ENCODE measurements at places on chromosomes 1 and 21.

GRCh38 chr1:221157026-221157761 is 278.0 kb downstream of the HLX start:
- DNase-seq: no peak

GRCh38 chr1:224406216-224406615 is 28.4 kb downstream of the WDR26 start:
- no peak for DNase-seq

GRCh38 chr1:185816460-185816859 is 82.3 kb downstream of the HMCN1 start:
- DNase-seq: no peak

DNA sequence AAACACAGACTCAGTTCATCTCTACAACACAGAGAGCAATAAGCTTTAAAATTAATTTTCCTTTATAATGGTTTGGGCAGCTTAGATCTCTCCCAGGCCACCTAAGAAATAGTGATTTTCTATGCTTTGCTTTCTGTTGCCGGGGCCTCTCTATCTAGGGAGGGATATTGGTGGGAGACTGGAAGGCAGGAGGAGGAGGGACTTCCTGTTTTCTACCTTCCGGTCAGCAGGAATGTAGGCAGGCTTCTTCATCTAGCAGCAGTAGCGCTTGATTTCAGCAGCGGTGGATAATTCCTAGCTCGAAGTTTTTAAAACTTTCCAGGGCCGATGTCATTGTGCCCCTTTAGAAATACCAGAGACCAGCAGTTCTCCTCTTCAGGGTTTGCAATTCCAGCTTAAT is 5.1 kb upstream of the DESI2 start:
- DNase-seq: no peak

GRCh38 chr1:32600034-32600433 is 50.3 kb downstream of the ZBTB8OS start:
- no peak for DNase-seq

DNA sequence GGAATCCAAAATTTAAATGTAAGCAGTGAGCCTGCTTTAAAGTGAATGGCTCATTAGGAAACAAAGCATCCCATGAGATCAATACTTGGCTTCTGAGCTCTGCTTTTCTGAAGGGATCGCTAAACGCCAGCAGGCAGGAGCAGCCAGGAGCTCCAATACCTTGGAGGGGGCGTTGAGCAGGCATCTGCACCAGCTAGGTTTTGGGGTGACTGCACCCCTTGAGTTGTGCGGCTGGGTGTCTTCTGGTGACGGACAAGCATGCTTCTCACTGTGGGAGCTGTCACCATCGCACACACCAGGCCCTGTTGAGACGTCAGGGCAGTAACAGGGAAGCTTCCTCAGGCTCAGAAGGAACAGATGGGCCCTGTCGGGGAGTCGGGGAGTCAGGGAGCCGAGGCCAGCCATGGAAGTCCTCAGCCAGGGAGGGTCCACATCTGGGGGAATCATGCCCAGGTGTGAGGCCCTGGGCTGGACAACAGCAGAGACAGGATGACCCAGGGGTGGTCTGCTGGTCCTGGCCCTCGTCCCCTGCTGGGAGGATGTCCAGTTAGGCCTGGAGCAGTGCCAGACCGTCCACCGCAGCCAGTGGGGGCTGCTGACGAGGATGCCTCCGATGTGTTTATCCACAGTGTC is 57.9 kb upstream of the ADARB1 start:
- DNase-seq: no peak

- no peak for DNase-seq
These were observed 59.3 kb upstream of the ABCG1 start for GRCh38 chr21:42159560-42160110.

- no peak for DNase-seq
These were observed 55.2 kb downstream of the GPR161 start for GRCh38 chr1:168081373-168082007.

- no peak for DNase-seq
These were observed 13.1 kb downstream of the PGBD5 start for GRCh38 chr1:230413061-230413460.

DNA sequence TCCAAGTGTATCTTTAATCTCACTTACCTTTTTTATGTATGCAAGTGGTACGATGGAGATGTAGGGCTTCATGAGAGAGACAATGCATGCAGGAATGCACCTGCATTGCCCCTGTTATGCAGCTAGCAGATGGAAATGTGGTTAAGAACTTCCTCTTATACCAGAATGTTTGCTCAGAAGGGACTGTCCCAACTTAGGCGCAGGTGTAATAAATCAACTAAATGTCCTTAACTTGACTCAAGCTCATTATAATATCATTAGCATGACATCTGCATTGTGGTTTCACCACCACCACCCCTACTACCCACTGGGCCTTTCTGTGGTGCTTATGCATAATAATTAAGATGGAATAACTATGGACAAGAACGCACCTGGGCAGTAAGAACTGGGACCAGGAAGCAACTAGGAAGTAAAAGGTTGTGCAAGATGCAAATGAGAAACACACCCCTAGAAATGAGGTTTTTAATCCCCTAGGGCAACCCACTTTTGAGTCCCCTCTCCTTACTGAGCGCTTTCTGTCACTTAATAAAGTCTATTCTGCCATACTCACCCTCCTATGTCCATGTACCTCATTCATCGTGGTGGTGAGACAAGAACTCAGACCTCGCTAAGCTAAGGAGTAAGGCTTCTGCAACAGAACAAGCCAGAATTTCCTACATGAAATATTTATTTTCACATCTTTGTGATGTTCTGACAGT is 1103.3 kb upstream of the B3GALT2 start:
- no peak for DNase-seq
